ENCODE measurements at places on chromosomes 5 and 9. TPM values are rescaled to one million over a fixed set of nuclear protein-coding genes. Genes with fewer than 3 reads are reported as not detected.

The SPINK1 gene
- not detected for total RNA-seq

The SLC44A1 gene
- total RNA-seq: 18.6 TPM

The SLC4A9 gene
- 0.12 TPM for total RNA-seq

The DAPK1 gene
- 0.50 TPM for total RNA-seq

The TAF11L3 gene
- not detected for total RNA-seq

The ECSCR gene
- 0.74 TPM for total RNA-seq

DNA sequence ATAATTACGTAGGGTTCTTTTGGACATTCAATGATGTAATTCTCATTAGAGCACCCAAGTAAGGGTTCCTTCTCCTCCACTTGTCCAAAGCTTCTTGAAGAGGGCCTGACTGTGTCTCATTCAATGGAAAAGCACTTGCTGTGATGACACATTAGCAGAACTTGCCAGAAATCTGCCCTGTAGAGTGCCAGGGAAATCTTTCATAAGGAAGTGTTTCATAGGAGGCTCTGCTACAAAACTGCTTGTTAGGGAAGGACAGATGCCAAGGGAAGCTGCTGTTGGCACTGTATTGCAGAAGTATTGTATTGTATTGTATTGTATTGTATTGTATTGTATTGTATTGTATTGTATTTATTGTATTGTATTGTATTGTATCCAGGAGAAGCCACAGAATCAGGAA is 45.5 kb upstream of the MPDZ start:
- DNase-seq: no peak

DNA sequence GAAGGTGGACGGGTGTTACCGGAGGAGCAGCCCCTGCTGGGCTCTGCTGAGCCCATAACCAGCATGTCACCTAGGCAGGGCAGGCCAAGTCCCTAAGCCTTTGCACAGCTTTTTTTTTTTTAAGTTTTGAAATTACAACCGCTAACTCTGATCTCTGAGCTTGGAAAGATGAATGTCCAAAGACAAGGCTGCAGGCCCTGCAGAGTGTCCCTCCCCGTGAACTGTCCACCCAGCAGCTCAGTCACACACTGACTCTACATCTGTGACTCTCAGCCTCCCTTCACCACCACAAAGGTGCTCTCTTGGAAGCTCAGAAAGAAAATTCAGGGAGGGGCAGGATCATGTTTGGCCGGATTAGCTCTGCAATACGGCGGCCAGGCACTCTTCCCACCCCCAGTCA is 119.0 kb upstream of the PPP1R26 start:
- DNase-seq: no peak

DNA sequence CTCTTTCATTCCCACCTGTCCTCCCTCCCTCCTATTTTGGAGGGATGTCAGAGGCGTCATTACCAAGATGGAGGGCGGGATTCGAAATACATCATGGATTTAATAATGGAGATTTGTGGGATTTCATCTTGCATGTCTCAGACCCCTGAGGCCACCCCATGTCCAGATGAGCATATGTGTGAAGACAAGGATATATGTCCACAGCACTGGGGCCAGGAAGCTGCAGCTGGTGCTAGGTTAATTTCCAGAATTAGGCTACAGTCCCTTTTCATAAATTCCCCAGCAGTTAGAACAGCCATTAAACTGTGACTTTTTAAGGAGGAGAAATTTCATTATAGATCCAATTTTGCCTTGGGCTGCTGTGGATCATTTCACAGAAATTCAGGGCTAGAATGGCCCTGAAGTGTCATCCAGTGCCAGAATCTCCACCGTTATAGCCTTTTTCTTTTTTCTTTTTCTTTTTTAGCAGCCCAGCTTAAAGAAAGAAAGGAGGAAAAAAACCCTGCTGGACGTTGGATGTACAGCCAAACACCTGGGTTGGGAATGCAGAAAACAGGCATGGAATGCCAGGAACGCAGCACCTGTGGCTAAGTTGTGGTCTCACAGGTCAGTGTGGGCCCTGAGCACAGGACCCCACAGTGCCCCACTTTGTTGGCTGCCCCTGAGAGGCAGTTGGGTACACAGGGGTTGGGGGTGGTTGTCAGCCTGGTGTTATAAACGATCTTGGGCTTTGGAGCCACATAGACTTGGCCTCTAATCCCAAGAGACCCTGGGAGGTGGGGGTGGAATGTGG is 50.2 kb upstream of the CXCL14 start:
- DNase-seq: no peak

- DNase-seq: no peak
Measured at GRCh38 chr5:152164860-152165259, 240.2 kb upstream of the GLRA1 start.

GRCh38 chr5:103706939-103707682 is 144.5 kb upstream of the NUDT12 start:
- no peak for DNase-seq

- no peak for DNase-seq
Measured at GRCh38 chr9:136571531-136571930, 25.7 kb upstream of the NOTCH1 start.

- DNase-seq: no peak
Measured at GRCh38 chr5:135942202-135942771, 12.5 kb downstream of the LECT2 start.

GRCh38 chr5:138702166-138703077 is 50.8 kb upstream of the CTNNA1 start:
- DNase-seq: no peak

GRCh38 chr9:34594177-34594576 is 4.7 kb upstream of the CNTFR start:
- no peak for DNase-seq

DNA sequence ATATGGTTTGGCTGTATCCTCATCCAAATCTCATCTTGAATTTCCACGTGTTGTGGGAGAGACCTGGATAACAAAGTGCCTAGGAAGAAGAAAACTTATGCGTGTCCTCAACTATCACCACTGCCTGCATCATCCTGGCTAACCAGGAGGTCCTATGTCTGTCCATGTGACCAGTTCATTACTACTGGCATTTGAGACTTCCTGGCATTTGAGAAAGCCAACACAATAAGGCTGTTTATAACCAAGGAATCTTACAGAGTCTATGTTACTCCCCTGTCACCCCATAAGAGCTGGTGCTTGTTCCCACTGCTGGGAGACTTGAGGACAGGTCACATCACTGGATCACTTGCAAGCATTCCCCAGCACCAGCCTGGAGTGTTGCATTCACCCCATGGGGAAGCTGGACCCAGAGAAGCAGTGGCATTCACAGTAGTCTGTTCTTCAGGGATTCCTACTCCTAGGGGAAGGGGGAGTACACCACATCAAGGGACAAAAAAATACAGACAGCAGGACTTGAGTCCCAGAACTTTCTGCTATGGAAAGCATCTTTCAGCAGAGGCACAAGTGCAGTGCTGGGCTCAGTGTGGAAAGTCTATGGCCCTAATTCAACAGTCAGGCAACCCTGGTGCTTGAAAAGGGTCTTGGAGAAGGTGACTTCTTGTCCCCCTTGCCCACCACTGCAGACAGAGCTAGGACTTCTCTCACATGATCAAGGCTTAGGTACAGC is 717.1 kb downstream of the SEMA5A start:
- no peak for DNase-seq

DNA sequence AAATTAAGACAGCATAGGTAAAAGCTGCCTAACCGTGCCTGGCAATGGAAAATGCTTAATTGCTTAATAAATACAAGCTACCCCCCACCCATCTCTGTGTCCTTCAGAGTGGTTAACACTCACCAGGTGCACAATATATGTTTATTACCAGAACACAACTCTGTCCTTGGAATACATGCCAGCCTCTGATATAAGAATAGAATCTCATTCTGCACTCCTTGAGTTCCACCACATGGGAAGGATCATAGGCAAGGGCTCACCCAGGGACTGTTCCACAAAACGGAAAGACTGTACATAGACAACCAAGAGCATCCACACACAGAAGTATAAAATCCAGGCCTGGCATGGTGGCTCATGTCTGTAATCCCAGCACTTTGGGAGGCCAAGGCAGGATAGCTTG is 91.4 kb downstream of the STRBP start:
- DNase-seq: no peak

- peak; percentile 22 for DNase-seq
Measured at GRCh38 chr5:59390074-59390659, 503.4 kb downstream of the PDE4D start.

DNA sequence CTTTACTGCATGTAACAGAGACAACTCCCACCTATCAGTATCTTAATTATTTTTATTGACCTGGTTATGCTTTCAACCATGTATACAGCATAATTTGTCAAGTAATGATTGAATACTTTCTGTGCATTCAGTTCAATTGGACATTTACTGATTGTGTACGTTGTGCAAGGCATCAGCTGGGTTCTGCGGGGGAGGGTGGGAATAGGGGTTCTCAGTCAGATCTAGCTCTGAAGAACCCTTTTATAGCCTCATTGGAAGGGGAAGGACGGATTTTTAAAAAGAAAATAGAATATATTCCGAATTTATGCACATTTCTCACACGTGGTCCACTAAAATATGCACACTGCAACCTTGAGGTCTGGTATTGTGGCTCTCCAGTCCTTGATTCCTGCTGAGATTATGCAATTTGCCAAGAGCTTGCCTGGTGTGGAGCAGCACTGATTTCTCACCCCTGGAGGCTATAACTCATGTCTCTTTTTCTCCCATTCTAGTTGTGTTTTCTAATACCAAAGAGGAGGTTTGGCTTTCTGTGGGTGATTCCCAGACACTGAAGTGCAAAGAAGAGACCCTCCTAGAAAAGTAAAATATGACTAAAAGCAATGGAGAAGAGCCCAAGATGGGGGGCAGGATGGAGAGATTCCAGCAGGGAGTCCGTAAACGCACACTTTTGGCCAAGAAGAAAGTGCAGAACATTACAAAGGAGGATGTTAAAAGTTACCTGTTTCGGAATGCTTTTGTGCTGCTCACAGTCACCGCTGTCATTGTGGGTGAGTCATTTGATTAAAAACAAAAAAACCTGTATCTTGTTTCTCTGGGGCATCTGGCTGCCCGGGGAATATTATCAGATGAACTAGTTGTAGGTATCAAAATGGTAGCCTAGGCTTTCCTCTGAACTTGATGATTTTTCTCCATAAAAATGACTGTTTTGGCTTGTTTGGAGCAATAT is 1.7 kb downstream of the SLC1A3 start:
- no peak for DNase-seq

DNA sequence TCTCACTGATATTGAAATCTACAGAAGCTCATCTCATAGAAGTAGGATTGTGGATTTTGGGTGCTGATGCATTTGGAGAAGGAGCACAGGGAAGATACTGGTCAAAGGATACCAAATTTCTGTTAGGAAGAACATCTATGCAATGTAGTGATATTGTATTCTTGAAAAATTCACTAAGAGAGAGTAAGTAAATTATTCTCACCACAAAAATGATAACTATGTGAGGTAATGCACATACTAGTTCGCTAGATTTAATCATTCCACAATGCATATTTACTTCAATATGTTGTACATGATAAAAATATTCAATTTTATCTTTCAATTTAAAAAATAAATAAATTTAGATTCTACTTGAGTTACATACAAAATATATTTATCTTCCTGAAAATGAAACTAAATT is 2040.5 kb upstream of the C9orf72 start:
- DNase-seq: no peak
